ENCODE measurements at places on chromosomes 3 and 15.

- DNase-seq = no peak
These were observed 14.8 kb downstream of the MRPS11 start for GRCh38 chr15:88482263-88482662.

GRCh38 chr3:48034000-48034516 lies 17.8 kb upstream of the MAP4 start:
- DNase-seq = no peak

DNA sequence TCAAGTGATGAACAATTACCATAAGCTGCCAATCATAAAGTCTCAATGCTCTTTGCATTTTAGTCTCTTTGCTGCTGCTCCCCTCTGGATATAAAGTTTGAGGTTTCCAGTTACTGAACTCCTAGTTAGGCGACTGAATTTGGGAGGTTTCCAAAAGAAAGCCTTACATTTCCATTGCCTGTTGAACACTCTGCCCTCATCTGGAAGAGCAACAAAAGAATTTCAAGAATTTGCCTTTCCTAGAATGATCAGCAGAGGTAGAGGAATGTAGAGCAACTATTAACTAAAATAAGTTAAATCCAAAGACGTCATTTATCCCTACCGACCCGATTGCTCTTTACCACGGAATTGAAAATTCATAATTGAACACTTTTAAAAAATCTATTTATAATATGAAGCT lies 53.4 kb upstream of the PRICKLE2 start:
- no peak for DNase-seq

DNA sequence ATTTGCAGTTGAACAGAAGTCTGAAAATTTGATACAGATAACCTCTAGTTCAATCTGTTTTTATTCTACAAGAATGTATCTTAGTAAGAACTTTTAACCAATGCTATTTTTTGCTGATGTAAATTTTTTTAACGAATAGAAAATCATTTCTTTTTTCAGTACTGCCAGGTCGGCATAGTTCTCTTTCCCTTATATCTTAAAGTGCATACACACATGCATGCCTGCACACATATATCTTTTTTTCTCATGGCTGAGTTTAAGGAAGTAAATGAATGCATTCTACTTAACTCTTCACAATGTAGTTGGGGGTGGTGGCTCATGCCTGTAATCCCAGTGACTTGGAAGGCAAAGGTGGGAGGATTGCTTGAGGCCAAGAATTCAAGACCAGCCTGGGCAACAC lies 48.4 kb downstream of the BLM start:
- no peak for DNase-seq

- no peak for DNase-seq
These were observed 72.7 kb upstream of the ABI3BP start for GRCh38 chr3:101065962-101066361.

DNA sequence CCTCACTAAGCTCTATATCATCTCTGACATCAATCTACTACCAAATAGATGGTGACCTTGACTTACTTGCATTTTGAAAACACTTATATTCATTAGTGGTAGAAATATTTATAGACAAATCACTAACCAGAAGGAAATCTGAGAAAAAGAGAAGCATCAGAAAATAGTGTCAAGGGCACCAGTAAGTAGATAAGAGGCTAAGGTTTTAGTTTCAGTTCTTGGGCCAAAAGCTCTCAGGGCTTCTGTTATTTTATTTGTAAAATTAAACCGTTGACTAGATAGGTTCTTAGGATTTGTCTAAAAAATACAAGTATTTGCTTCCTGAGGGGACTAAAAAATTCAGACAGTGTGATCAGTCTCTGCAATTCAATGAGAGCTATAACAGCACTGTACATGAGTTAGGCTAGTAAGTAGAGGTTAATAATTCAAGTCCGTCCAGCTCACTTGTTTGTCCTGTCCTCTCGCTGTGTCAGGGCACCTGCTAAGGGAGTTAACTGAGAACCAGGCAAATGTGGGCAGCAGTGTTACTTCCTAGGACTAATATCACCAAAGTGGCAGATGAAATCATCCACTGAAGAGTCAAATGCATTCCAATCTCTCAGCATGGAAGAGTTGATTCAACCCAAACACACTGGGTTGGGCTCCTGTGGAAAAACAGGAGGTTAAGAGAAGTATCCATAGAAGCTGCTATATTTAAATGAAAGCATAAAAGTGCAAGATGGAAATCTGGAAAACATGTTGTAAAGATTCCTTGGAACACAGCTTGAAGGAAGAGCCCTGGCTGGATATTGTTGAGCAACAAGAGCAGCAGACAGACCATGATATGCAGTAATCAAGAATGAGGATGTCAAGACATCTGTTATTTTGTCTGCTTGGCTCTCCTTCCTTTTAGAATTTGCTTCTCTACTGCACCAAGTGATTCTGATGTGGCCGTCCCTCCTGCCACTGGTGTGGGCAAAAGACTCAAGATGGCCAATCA lies 134.9 kb upstream of the ZBTB20 start:
- DNase-seq = no peak

DNA sequence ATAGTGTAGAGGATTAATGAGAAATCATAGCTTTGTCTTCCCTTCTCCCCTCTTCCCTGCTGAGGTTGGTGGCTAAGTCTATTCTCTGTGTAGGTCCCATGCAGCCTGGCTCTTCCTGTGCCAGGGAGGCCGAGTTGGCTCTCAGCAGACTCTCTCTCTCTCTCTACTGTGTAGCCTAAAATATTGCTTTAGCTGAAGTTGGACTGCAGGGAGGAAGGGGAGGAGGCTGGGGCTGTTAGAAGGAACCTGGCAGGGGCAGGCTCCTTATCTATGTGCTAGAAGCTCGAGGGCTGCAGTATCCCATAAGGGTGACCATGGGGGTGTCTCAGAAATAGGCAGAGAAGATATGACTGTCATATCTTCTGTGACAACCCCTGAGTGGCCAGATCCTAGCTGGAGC lies 160.8 kb downstream of the EPHB1 start:
- no peak for DNase-seq

- no peak for DNase-seq
These were observed 5.9 kb upstream of the FBXL2 start for GRCh38 chr3:33271324-33271723.
